Occipital lobe (tissue), 3 donors: ENCODE measurements at places on chromosomes 16 and 17.

DNA sequence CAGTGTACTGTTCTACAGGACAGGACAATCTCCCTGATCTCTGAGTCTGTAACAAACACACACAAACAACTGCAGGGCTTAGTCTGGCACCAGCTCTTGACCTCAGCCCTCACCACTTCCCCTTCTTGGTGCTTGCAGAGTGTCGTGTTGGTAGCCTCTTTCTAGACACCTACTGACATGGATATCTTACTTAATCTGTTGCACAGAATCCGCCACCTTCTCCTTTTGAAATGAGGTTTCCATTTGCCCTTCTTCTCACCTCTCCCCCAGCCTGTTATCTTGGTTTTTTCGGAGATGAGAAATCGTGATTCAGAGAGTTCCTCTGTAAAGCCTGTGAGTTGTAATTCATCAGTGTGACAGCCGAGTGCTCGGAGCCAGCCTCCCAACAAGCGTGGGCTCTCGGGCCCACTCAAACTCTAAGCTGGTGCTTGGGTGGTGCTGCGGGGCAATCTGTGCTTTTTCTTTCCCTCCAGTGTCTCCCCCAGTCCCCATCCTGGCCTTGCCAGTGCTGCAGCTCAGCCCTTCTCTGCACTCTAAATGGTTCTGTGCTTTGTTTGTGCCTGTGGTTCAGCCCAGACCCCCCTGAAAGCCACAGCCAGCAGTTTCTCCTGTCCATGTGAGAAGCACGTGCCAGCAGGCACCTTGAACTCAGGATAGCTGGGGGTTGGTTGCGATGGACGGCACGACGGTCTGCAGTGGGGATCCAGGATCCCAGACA lies 28.1 kb downstream of the KIAA0513 start:
- DNase-seq, result peak; percentile 46

GRCh38 chr16:10754941-10755340 lies 11.3 kb downstream of the NUBP1 start:
- no peak for DNase-seq

DNA sequence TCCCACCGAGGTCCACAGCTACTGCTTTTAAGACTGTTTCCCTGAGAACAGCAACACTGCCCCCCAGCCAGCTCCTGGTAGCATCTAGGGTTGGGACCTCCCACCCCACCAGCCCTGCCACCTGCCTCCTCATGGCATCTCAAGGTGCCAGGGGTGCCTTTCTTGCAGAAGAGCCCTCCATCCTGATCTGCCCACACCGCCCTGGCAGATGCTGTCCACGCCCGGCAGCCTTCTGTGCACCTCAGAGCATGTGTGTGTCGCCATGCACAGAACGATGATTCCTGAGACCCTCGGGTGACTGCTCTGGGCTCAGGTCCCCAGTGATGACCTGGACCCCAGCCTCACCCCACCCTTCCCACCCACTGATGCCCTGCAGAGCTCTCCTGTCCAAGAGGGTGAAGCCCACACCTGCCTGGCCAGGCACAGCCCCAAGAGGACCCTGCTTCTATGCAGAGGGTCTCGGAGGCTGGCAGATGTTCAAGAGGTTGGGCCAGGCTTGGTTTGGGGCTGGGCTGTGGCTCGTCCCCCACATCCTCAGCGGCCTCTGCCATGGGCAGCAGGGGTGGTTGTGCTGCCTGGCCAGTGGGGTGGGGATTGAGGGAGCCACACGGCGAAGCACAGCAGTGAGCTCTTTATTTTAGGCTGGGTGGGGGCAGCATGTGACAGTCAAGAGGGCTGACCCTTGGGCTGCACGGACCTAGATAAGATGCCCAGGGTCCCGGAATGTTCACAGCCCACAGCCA lies 5.2 kb upstream of the SPATA2L start:
- DNase-seq, result no peak

- DNase-seq, result no peak
These were observed at the start of gene PITPNM3 for GRCh38 chr17:6556121-6557039. TSS of gene PITPNM3 (minus strand) at chr17:6556555. CDS start at chr17:6556406, 149 bp downstream.

DNA sequence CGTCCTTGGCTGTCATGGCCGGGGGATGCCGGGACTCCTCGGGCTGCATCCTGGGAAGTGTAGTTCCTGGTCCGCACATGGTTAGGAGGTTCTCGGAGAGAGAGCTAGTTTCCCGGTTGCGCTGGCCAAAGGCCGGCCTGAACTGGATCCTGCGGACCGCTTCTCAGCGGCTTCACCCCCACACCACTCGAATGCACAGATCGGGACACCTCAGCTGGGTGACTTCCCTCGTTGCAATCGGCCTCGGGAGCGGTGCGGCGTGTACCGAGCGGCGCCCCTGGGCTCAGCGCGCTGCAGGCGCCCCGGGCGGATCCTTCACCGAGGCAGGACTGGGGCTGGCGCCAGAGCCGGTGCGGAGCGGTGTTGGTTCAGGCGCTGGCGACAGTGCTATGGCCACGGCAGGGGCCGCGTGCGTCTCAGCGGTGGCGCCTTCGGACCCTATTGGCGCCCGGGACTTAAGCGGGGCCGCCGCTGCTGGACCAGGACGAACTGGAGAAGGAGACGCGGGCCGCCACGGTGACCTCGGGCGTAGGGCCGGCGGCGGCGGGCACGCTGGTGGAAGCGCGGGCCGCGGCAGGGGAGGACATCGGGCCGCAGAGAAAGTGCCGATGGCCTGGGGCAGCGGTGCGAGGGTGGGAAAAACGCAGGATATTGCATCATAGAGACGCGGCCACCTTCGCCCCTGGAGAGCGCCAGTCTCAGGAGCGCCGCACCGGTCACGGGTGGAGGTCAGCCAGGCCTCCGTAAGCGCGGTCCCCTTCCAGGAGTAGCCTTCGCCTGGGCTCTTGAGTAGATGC lies 11.4 kb downstream of the ZNF629 start:
- peak; percentile 82 for DNase-seq
